ENCODE measurements at places on chromosomes 6 and 20. TPM values are rescaled to one million over a fixed set of nuclear protein-coding genes. Genes with fewer than 3 reads are reported as not detected.

The SNAP91 gene
- not detected for total RNA-seq

The SPATA25 gene
- 0.90 TPM for total RNA-seq

DNA sequence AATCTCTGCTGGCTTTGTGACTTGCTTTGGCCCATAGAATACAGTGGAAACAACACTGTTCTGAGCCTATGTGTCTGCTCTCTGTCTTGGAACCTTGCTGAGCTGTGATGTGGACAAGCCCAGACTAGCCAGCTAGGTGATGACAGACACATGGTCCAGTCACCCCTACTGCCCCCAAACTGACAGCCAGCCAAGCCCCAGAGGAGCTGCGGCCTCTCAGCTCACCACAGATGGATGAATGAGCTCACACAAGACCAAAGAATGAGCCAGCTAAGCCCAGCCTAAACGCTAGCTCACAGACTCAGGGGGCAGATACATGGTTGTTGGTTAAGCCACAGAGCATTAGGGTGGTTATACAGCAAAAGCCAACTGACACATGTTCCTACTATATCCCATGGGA is 4.1 kb downstream of the AARS2 start:
- H3K36me3 ChIP-seq, result peaks cover 13% of the 10 kb centered on the region
- no peak overlapping the region for H3K4me3 ChIP-seq
- no peaks in the 10 kb centered on the region for H3K27me3 ChIP-seq
- H3K27ac ChIP-seq, result no peak overlapping the region

DNA sequence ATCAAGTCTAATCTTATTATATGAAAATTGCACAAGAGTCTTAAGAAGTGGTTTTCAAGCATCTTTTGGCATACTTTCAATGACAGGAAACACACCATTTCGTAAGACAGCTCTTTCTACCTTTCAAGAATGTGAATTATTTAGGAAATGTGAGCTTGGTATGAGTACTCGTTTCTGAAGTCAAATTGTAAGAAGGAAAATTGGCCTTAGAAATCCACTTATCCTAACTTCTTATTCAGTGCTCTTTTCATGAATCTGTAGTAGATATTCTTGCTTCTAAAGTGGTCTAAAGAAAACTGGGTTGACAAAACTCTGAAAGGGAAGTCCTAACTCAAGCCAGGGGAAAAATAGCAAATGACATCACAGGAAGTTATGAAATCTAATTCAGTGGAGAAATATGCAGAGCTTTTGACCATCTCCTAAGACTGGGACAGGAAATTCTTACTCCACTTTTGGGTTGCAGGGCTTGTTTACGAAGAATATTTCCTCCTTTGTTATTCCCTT is 38.5 kb upstream of the OGFRL1 start:
- no peaks in the 10 kb centered on the region for H3K27me3 ChIP-seq
- no peak for DNase-seq
- no peaks in the 10 kb centered on the region for H3K36me3 ChIP-seq

- H3K27me3 ChIP-seq, result no peaks in the 10 kb centered on the region
- no peaks in the 10 kb centered on the region for H3K4me1 ChIP-seq
- no peak overlapping the region for H3K27ac ChIP-seq
- no peak overlapping the region for H3K4me3 ChIP-seq
- DNase-seq, result no peak
Observed at GRCh38 chr6:135451617-135452190, 45.8 kb downstream of the AHI1 start.
